NCI-H1048 (cell line): ENCODE measurements at places on chromosomes 16 and 17.

GRCh38 chr17:40177275-40177874 lies at the start of gene RAPGEFL1:
Gene RAPGEFL1, plus strand, starts transcription at chr17:40177470. Its CDS starts 392 bp downstream, at chr17:40177862.
- DNase-seq, result no peak

DNA sequence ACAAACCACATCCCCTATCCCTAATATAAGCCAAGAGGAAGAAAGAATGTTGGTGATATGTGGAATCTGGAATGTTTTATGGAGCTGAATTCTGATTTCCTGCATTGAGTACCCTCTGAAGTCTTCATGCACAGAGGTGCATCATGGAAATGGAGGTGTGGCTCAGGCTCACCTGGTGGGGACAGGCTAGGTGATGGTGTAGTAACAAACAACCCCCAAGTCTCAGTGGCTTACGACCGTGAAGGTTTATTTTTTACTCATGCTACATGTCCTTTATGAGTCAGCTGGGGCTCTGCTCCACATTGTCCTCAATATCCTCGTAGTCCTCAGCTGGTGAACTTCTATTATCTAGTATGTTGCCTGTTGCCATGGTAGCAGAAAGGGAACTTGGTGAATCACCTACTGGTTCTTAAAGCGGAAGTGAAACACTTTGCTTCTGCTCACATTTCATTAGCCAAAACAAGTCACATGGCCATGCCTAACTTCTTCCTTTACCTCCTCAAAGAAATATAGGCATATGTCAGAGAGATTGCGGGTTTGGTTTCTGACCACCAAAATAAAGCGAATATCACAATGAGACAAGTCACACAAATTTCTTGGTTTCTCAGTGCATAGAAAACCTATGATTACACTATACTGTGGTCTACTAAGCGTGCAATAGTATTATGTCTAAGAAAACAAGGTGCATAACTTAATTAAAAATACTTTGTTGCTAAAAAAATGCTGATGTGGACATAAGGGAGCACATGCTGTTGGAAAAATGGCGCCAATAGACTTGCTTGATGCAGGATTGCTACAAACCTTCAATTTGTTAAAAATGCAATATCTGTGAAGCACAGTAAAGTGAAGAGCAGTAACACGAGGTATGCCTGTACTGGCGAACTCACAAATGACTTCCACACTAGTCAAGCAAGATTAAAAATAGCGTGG lies at the start of gene PMFBP1:
TSS of gene PMFBP1 (minus strand) at position 51 of the 930 bp plus-strand sequence. CDS start 947 bp downstream, outside the sequence.
- no peak for DNase-seq

- DNase-seq, result no peak
Measured at GRCh38 chr17:44910231-44911106, 4.8 kb downstream of the GFAP start.

DNA sequence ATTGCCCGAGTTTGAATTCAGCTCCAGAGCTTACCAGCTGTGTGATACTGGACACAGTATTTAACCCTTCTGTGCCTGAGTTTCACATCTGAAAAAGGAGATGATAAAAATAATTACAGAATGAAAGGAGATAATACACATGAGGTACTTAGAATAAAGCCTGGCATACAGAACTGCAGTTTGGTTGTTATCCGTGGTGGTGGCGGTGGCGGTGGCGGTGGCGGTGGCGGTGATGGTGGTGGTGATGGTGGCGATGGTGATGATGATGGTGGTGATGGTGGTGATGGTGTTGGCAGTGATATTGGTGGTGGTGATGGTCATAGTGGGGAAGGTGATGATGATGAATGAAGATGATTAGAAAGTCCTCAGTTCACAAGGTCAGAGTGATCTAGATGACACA lies 57.2 kb downstream of the ABCC1 start:
- no peak for DNase-seq

GRCh38 chr16:87278191-87279093 lies 38.8 kb downstream of the C16orf95 start:
- no peak for DNase-seq

- DNase-seq, result no peak
Measured at GRCh38 chr16:71771571-71771970, 37.1 kb downstream of the AP1G1 start.

DNA sequence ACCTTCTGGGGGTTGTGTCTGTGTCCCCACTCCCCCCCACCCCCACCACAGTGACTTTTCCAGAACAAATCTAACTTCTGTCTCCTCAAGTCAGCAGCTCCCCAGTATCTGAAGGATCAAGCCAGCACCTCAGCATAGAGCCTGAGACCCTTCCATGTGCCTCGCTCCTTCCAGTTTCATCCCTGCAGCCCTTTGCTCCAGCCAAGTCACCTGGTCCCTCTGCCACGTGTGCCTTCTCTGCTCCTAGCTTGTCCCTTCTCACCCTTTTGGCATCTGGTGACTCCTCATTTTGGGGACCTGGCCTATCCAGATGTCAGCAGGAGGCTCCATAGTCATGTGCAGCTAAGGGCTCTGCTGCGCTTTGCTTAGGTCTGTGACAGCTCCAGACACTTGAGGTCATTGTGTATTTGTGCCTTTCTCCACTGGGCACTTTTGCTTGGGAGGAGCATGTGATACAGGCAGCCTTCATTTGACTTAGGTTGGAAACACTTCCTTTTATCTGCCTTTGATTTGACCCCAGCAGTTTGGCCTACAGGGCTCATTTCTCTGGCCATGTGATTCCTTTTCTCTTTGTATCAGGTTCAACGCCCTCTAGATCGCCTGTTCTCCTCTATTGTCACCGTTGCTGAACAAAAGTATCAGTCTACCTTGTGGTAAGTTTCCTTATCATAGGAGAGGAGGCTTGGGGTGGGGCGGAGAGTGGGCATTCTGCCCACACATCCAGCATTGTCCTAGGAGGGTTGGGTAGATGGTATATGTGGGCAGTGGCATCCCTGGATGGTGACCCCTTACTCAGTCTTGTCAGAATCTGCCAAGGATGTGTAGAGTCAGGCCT lies 7.1 kb upstream of the NFATC3 start:
- no peak for DNase-seq

- no peak for DNase-seq
Measured at GRCh38 chr16:28213396-28213795, 1.6 kb upstream of the XPO6 start.

GRCh38 chr16:12433691-12434390 lies 369.8 kb downstream of the CPPED1 start:
- no peak for DNase-seq
